ENCODE measurements at places on chromosomes 1 and 21.

DNA sequence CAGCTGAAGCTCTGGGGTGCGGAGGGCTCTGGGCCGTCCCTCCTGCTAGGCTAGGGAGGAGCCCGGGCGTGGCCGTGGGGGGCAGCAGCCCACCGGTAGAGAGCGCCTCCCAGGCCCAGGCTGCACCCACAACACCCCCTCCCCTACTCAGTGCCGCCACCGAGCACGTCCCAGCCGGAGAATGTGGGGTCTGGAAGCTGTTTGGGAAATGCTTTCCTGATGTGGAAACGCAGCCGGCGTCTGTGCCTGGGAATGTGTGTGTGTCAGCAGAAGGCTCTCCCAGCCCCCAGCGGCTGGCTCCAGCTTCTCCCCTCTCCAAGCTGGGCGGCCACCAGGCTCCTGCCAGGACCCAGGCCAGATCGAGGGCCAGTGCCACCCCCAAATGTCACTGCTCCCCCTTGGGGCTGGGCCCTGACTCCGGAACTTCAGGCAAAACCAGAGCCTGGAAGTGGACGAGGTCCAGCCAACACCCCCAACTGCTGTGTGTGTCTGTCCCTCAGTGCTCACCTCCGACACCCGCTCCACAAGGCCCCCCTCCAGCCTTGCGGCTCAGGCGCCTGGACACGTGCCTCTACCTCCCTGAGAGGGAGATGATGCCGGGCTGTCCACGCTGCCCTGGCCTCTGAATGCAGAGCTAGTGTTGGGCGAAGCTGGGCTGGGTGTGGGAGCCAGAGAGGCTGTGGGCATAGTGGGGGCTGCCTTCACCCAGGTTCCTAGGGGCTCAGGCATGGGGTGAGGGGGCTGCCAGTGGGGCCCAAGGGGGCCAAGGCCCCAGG, 74.7 kb downstream of the MEGF6 start:
- no peak for DNase-seq

- DNase-seq, result no peak
Measured at GRCh38 chr1:91501971-91502671, 1.5 kb downstream of the CDC7 start.

GRCh38 chr1:44068442-44068921, 37.2 kb upstream of the SLC6A9 start:
- no peak for DNase-seq

DNA sequence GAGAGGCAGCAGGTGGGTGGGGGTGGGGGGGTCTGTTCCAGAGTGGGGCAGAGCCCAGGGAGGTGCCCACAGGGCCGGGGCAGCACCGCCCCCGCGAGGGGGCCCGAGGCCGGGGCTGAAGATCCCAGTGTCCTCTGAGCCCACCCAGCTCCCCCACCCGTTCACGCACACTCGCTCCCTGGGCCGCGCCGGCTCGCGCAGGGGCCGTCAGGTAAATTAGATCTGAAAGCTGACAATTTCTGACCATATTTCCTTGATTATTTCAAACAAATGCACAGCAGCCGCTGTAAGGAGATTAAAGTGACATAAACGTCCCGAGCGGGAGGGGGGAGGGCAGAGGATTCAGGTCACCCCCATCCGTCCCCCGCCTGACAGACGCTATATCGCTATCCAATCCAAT, 118.0 kb downstream of the CASZ1 start:
- no peak for DNase-seq

DNA sequence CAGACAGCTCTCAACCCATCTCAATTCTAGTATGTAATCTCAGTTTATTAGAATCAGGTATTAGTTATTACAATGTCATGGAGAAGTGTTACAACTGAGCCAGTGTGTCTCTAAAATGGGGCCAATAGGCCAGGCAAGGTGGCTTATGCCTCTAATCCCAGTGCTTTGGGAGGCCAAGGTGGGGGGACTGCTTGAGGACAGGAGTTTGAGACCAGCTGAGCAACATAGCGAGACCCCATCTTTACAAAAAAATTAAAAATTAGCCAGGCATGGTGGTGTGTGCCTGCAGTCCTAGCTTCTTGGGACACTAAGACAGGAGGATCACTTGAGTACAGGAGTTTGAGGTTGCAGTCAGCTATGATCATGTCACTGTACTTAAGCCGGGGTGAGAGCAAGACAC, 104.9 kb downstream of the BCAR3 start:
- DNase-seq, result no peak

DNA sequence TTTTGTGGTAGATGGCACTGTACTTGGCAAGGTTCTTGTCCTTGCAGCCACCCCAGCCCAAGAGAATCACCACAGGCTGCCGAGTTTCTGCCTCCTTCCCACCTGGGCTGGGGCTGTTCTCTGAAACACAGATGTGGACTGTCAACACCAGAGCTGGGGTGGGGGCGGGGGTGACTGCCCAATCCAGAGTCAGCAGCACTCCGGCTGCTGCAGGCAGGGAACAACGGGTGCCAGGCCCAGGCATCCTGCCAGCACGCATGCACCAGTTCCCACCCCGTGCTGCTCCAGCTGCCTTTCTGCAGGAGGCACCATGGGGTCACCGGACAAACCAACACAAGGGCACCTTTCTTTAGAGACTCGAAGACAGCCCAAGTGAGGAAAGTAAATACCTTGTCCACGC, 14.1 kb downstream of the TMEM53 start:
- DNase-seq, result no peak

DNA sequence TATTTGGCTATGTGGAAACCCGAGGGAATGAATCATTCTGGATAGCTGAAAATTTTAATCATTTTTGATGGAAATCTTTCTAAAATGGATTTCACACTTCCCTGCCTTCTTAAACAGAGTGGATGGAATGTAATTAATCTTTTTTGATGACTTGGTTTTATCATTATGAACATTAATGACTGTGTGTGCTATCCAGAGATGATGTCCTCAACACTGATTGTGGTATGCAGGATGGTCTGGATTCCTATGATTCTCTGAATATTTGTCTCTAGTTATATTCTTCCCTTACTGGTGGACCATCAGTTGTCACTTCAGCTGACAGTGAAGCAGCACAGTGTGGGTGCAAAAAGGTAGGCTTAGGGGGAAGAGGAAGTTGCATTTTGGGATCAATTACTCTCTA, 513.5 kb downstream of the LMO4 start:
- no peak for DNase-seq

GRCh38 chr1:229445828-229446227, 11.9 kb upstream of the ACTA1 start:
- DNase-seq, result no peak

GRCh38 chr1:59592924-59593323, 221.8 kb upstream of the HOOK1 start:
- DNase-seq, result no peak
